Right renal pelvis (tissue), 4 donors: ENCODE measurements at places on chromosomes 3 and 15.

GRCh38 chr15:24945711-24946110 lies 9.1 kb upstream of the SNRPN start:
- no peak for DNase-seq

DNA sequence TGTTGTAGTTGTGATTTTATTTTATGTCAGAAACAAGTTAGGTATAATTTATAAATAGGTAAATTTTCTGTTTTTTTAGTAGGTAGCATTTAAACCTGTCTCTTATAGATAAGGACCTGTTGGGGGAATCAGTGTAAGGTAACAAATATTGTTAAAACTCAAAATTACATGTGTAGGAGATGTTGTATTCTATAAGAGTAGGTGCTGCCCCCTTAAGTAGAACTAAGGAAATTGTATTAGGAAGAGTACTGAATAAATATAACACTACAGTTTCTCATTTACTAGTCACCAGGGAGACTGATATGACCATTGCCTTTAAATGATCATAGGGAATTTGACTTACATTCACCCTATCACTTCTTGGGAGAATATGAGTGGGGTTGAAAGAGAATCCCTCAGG lies 31.2 kb downstream of the SLC25A36 start:
- no peak for DNase-seq

DNA sequence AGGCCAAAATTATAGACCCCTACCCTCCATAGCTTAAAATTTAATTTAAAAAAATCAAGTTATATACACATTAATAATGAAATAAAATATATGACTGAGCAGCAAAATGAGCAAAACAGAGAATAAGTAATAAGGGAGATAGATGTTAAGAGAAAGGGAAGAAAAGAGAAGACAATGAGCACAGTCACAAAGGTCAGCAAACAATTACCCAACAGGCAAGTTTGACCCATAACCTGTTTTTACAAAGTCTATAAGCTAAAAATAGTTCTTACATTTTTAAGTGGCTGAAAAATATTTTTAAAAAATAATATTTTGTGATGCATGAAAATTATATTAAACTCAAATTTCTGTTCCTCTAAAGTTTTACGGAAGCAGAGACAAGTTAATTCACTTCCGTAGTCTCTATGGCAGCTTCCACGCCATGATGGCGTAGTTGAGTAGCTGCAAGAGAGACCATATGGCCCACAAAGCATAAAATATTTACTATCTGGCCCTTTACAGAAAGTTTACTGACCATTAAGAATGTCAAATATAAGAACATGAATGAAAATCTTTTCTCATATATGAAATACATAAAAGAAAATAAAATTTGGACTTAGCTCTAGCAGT lies 47.5 kb downstream of the ACAP2 start:
- DNase-seq, result no peak

GRCh38 chr3:72892081-72892775 lies 4.4 kb downstream of the GXYLT2 start:
- DNase-seq, result no peak

- DNase-seq, result no peak
Observed at GRCh38 chr15:93088200-93088980, 621 bp downstream of the RGMA start.

DNA sequence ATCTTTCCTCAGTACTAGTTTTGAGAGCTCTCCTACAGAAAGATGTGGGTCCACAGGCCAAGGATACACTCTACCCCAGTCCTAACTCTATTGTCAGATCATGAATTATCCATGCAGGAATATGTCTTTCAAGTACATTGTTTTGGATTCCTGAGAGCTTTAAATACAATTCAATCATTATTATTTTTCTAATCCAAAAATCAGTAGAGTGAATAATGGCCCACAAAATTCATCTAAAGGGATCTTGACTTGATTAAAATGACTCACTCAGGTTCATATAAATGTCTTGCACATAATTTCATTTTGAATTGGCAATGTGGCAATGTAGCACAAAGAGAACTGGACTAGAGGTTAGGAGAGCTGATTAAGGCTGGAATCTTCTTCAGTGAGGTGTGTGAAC lies 93.9 kb downstream of the ZPLD1 start:
- DNase-seq, result no peak

GRCh38 chr15:74782259-74783071 lies 585 bp downstream of the CSK start:
- DNase-seq, result no peak

GRCh38 chr3:146739203-146739671 lies 134.1 kb upstream of the PLSCR5 start:
- DNase-seq, result no peak

DNA sequence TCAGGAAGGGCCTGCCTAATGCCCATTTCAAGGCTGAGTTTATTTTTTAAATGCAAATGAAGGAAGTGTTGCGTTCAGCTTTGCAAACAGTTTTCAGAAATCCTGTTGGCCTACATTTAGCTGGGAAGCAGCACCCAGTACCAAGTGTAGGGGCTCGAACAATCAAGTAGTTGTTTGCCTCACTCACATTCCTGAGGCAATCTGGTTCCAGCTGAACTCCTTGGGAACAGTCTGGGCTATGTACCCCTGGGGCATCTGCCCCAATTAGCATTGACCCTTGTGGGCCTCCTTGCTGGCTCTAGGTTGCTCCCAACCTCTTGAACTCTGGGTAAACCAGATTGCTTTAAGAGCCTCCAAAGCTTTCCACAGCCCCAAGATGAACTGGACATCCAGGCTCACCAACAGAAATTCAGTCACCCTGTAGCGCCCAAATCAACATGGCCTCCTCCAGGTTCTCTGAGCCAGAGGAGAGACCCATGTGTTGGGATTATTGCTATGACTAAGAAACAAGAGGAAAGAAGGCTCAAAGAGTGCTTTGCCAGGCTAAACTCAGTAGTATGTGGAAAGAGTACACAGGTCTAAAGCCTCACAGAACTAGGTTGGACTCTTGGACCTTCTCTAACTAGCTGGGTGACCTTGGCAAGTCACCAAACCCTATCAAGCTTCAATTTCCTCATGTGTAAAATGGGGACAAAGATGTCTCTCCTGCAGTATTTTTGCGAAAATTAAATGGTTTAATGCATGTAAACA lies 532.7 kb downstream of the SOX2 start:
- DNase-seq, result no peak

DNA sequence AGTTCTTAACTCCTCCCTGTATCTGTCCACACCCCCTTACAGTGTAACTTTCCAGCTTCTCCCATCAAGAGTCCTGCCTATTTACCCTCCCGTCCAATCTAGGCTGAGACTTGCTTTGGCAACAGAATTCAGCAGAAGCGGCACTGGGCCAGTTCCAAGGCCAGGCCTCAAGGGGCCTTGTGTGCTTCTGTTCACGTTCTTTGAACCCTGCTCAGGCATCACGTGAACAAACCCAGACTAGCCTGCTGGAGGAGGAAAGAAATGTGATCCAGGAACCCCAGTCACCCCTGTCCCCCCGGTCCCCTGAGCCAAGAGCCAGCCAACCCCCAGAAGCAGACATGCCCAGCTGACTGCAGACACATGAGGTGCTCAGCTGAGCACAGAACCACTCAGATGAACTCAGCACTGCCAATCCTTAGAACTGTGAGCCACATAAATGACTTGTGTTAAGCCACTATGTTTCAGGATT lies 76.1 kb upstream of the DCLK3 start:
- no peak for DNase-seq

- DNase-seq, result no peak
Observed at GRCh38 chr3:197325773-197326172, 27.4 kb upstream of the DLG1 start.

- DNase-seq, result no peak
Observed at GRCh38 chr15:41881920-41882688, 11.7 kb downstream of the SPTBN5 start.

- no peak for DNase-seq
Observed at GRCh38 chr3:61964566-61964965, 403.2 kb downstream of the PTPRG start.

DNA sequence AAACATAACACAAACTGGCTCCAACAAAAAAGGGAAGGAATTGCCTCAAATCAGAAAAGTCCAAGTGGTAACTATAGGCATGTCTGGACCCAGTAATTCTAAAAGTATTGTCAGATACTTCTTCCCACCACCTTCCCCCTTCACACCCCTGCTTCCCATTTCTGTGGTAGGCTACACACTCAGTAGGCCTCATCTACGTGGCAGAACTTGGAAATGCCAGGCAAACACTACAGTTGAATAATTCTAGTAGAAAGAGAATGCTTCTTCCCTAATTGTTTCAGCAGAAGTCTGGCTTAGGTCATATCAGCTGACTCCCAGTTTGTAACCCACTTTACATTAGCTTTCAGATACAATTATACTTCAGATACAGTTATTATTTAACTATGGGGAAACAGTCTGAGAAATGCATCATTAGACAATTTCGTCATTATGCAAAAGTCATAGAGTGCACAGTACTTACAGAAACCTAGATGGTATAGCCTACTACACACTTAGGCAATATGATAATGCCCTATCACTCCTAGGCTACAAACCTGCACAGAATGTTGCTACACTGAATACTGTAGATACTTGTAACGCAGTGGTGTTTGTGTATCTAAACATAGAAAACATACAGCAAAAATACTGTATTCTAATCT lies 6.4 kb downstream of the SETMAR start:
- DNase-seq, result no peak

- no peak for DNase-seq
Observed at GRCh38 chr15:90295270-90295648, 29.8 kb downstream of the NGRN start.
